GM12892 (cell line): ENCODE measurements at places on chromosomes 11 and 22.

DNA sequence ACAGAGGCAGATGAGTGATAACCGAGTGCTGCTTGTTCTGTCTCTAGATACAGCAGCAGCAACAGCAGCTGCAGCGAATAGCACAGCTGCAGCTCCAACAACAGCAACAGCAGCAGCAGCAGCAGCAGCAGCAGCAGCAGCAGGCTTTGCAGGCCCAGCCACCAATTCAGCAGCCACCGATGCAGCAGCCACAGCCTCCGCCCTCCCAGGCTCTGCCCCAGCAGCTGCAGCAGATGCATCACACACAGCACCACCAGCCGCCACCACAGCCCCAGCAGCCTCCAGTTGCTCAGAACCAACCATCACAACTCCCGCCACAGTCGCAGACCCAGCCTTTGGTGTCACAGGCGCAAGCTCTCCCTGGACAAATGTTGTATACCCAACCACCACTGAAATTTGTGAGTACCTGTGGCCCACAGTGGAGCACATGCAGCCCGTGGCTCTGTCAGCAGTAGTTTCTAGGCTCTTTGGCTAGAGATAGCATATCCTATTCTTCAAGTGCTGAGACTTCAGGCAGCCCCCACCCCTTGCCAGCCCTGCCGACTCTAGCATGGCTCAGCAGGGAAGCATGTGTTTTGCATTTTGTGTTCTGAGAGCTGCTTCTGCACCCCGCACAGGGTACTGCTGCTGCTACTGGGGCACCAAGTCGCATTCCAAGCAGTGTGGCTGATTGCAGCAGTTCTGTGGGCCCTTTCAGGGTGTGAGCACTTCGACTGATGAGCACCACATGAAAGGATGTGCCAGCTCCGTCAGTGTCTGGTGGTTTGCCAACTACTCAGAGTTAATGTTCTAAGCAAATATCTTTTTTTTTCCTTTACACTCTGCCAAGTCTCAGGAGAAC is 59.2 kb downstream of the MED15 start:
- no peak for DNase-seq

- DNase-seq = no peak
Measured at GRCh38 chr22:38770257-38770949, 14.6 kb upstream of the SUN2 start.

GRCh38 chr11:130062026-130062425 is 7.7 kb upstream of the APLP2 start:
- DNase-seq = no peak

GRCh38 chr11:126512741-126513715 is 157.5 kb downstream of the ST3GAL4 start:
- no peak for DNase-seq

DNA sequence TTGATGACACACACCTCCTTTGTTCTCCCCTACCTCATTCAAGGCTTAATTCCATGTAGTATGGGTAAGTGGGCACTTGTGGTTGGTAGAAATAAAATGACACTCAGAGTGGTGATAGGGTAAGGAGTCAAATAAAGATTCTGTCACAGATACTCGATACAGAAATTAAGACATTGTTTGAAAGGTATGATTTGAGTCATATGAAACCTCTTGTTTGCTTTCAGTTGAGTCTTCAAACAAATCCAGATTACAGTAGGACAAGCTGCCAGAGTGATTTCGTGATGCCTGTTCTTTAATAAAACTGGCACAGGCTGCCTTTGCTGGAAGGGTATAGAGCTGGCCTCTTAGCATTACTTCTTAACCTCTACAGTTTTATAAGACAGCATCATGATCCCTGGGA is 182.4 kb downstream of the SPON1 start:
- DNase-seq = no peak

GRCh38 chr11:114280696-114281095 is 15.5 kb upstream of the NNMT start:
- no peak for DNase-seq

GRCh38 chr22:36862251-36863242 is 1.7 kb downstream of the NCF4 start:
- peak; percentile 62 for DNase-seq

GRCh38 chr22:46737105-46737975 is 712 bp downstream of the CERK start:
- peak; percentile 63 for DNase-seq

- no peak for DNase-seq
Measured at GRCh38 chr11:110374921-110375320, 54.8 kb upstream of the FDX1 start.

- no peak for DNase-seq
Measured at GRCh38 chr11:113315811-113316210, 1.4 kb downstream of the TTC12 start.

- DNase-seq = no peak
Measured at GRCh38 chr11:19365743-19366410, 125.1 kb upstream of the E2F8 start.
